ENCODE measurements at places on chromosomes 5 and 9. TPM values are rescaled to one million over a fixed set of nuclear protein-coding genes. Genes with fewer than 3 reads are reported as not detected.

DNA sequence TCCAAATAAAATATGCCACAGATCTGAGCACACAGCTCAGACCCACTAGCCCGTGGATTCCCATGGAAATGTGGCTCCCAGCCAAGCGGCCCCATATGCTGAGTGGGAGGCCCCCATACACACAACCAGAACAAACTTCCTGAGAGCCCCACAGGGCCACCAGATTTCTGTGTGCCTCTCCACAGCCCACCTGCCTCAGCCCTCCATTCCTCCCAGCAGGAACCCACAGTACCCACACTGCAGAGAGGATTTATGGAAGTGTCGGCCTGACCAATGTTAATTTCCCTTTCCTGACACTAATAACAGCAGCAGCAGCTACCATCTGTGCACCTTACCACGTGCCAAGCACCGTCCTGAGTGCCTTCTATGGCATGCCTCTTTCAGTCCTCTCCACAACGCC lies 99.3 kb upstream of the SPOCK1 start:
- DNase-seq = no peak
- no peaks in the 10 kb centered on the region for H3K36me3 ChIP-seq
- H3K27ac ChIP-seq = no peak overlapping the region
- peaks cover 8% of the 10 kb centered on the region for H3K27me3 ChIP-seq

DNA sequence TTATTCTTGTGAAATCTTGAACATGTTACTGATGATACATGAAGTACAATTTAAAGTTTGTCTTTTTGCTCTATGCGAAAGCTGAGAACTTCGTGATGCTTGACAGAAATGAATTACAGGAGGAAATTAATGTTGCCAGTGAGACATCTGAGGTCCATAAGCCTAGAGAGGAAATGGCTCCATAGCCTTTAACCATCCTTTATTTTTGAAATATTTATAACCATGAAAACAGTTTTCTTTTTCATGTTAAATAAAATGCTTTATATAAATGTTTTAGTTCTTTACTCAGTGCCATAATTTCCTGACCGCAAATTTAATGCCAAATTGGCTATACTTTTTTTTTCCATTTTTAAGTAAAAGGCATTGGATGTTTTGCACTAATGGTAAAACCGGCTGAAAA lies 29.1 kb downstream of the F2RL2 start:
- no peak overlapping the region for H3K27ac ChIP-seq
- no peaks in the 10 kb centered on the region for H3K27me3 ChIP-seq
- no peak overlapping the region for H3K4me3 ChIP-seq
- no peak for DNase-seq
- H3K4me1 ChIP-seq = no peaks in the 10 kb centered on the region

GRCh38 chr5:154409230-154409840 lies 36.5 kb upstream of the SAP30L start:
- H3K27me3 ChIP-seq = no peaks in the 10 kb centered on the region
- peaks cover 41% of the 10 kb centered on the region for H3K36me3 ChIP-seq
- no peak overlapping the region for H3K27ac ChIP-seq
- H3K4me1 ChIP-seq = peaks cover 4% of the 10 kb centered on the region
- H3K4me3 ChIP-seq = no peak overlapping the region

GRCh38 chr9:15310107-15310850 lies 3.3 kb upstream of the TTC39B start:
- no peak overlapping the region for H3K27ac ChIP-seq
- H3K4me3 ChIP-seq = no peak overlapping the region
- peaks cover 6% of the 10 kb centered on the region for H3K4me1 ChIP-seq
- H3K27me3 ChIP-seq = no peaks in the 10 kb centered on the region

DNA sequence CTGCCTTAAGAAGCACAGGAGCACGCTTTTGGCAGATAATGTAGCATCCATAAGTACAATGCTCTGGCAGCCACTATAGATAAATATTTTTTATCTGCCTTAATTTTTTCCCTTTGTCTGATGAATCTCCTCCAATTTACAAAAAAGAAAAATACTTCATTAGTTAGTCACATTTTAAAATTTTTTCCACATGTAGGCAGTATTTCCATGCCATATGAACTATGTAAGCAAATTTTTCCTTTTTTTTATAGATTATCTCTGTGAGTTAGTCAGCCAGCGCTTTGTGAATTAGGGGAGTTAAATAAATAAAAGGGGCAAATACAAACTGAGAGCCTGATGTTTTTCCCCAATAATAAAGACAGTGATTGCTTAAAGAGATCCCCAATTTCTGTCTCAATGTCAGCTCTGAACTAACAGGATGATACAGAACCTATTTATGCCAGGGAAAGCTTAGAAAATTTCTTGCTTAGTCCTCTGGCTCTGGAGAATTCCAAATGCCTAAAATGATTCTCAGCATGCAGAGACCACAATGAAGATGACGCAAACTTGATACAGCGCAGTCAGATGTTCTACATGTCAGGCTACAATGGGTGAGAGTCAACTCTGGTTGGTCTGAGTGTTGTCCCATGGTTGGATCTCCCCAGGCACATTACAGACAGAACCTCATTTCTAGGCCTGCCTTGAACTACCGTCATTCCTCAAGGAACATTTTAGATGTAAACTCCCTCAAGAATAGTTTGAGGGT lies 390.4 kb upstream of the CDH6 start:
- no peaks in the 10 kb centered on the region for H3K4me1 ChIP-seq
- no peak overlapping the region for H3K27ac ChIP-seq
- no peaks in the 10 kb centered on the region for H3K36me3 ChIP-seq
- no peaks in the 10 kb centered on the region for H3K27me3 ChIP-seq

DNA sequence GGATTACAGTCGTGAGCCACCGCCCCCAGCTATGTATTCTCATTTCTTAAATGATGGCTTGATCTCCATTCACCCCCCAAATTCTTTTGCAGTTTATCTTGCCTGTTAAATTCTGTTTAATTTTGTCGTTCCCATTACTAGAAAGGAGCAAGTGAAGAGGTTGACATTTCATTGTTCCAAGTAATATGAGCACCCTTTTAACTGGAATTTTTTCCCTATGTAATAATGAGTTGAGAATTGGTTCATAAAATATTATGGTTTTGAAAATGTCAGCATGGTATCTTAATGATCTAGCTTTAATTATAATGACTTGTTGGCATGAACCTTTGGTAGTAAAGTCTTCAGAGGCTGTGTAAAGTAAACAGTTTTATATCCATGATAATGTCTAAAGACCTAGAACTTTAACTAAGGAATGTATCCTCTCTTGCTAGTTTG lies 37.4 kb downstream of the F2RL2 start:
- no peak overlapping the region for H3K27ac ChIP-seq
- no peak overlapping the region for H3K4me3 ChIP-seq
- no peaks in the 10 kb centered on the region for H3K4me1 ChIP-seq
- no peaks in the 10 kb centered on the region for H3K27me3 ChIP-seq
- no peaks in the 10 kb centered on the region for H3K36me3 ChIP-seq

- no peak overlapping the region for H3K4me3 ChIP-seq
- no peaks in the 10 kb centered on the region for H3K36me3 ChIP-seq
- H3K27me3 ChIP-seq = no peaks in the 10 kb centered on the region
- H3K4me1 ChIP-seq = peaks cover 34% of the 10 kb centered on the region
Measured at GRCh38 chr5:119274767-119275130, 81.1 kb upstream of the TNFAIP8 start.

GRCh38 chr9:112041536-112042243 lies 133.4 kb downstream of the SUSD1 start:
- no peaks in the 10 kb centered on the region for H3K27me3 ChIP-seq
- no peak overlapping the region for H3K27ac ChIP-seq
- H3K4me1 ChIP-seq = no peaks in the 10 kb centered on the region
- H3K4me3 ChIP-seq = no peak overlapping the region
- DNase-seq = no peak

- no peak overlapping the region for H3K27ac ChIP-seq
- DNase-seq = no peak
- no peaks in the 10 kb centered on the region for H3K36me3 ChIP-seq
- no peaks in the 10 kb centered on the region for H3K27me3 ChIP-seq
- H3K4me1 ChIP-seq = no peaks in the 10 kb centered on the region
Measured at GRCh38 chr5:74850789-74851425, 15.3 kb downstream of the FAM169A start.

DNA sequence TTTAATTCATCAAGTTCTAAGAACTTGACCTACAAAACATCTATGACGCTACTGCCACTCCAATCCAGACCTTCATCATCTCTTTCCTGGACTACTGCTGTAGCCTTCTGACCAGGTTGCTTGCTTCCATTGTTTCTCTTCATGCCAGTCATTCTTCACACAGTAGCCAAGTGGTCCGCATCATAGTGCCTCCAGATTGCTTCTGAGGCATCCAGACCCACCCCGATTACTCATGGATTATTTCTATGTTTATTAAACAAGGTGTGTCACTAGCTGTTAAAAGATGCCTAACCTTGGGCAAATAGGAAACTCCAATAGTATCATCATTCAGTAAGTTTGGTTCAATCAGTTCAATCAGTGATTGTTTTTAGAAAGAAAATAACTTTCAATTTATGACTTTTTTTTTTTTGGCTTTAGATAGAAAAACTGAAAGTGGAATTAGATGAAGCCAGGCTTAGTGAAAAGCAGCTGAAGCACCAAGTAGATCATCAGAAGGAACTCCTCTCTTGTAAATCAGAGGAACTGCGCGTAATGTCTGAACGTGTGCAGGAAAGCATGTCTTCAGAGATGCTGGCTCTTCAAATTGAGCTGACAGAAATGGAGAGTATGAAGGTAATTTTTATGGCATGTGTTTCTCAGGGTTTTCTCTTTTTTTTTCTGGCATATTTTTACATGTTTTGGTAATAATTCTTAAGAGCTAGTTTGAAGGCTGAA lies 9.5 kb downstream of the SPDL1 start:
- DNase-seq = no peak
- no peak overlapping the region for H3K27ac ChIP-seq
- peaks cover 73% of the 10 kb centered on the region for H3K36me3 ChIP-seq
- H3K4me3 ChIP-seq = no peak overlapping the region
- no peaks in the 10 kb centered on the region for H3K4me1 ChIP-seq

DNA sequence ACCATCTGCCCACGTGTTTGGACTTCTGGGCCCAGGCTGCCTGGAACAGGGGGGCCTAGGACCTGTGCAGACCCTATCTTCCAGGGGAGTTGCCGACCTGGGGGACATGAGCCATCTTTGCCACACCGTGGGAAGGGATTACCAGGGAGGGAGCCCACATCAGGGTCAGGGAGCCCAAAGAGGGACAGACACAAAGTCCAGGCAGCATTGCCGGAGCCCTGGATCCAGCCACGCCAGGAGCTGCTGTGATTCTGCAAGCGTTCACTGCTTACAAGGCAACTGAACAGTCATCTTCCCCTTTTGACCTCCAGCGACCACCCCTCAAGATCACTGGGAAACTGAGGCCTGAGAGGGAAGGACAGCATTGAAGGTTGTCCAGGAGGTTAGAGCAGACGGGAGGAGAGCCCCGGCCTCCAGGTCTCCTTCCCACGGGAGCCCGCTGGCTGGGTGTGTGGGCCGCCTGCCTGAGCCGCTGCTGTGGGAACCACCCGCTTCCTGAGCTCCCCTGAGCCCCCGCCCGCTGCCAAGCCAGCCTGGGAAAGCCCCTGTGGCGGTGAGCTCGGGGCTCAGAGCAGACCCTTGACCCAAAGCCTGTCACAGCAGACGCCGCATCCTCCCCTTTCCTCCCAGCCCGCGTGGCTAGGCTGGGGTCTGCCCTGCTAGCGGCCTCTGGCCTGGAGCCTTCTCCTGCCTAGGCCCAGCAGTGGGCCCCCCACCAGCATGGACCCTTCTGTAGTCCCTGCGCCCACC lies 17.1 kb upstream of the NOTCH1 start:
- H3K27me3 ChIP-seq = no peaks in the 10 kb centered on the region
- DNase-seq = no peak
- H3K27ac ChIP-seq = no peak overlapping the region
- H3K36me3 ChIP-seq = no peaks in the 10 kb centered on the region
- H3K4me1 ChIP-seq = peaks cover 60% of the 10 kb centered on the region
- H3K4me3 ChIP-seq = no peak overlapping the region

DNA sequence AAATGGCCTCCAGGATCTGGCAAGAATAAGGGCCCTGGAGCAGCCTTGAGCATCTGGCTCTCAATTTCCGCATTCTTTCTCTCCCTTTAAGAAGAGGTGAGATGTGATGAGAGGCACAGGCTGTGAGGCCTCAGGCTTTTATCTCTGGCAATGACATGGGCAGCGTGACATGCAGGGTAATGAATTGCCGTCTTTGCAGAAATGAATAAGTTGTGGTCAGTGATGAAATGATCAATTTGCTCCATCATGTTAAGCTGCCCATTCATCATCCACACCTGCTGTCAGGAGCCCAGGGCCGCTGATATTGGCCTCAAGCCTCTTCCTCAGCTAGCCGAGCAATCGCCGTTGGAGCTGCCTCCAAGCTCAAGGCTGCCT lies 265.3 kb downstream of the TRIM32 start:
- H3K36me3 ChIP-seq = no peaks in the 10 kb centered on the region
- H3K4me3 ChIP-seq = no peak overlapping the region
- no peak for DNase-seq

- H3K4me3 ChIP-seq = no peak overlapping the region
- no peaks in the 10 kb centered on the region for H3K36me3 ChIP-seq
- peaks cover 20% of the 10 kb centered on the region for H3K4me1 ChIP-seq
- no peak for DNase-seq
Measured at GRCh38 chr5:72476721-72477120, 30.5 kb downstream of the ZNF366 start.

GRCh38 chr5:177477701-177478477 lies 4.5 kb upstream of the DBN1 start:
- peaks cover 24% of the 10 kb centered on the region for H3K4me1 ChIP-seq
- DNase-seq = no peak
- no peaks in the 10 kb centered on the region for H3K27me3 ChIP-seq
- no peaks in the 10 kb centered on the region for H3K36me3 ChIP-seq
- no peak overlapping the region for H3K27ac ChIP-seq

- H3K27me3 ChIP-seq = no peaks in the 10 kb centered on the region
- H3K4me3 ChIP-seq = no peak overlapping the region
- DNase-seq = no peak
- no peak overlapping the region for H3K27ac ChIP-seq
- no peaks in the 10 kb centered on the region for H3K4me1 ChIP-seq
Measured at GRCh38 chr5:54590824-54591223, 73.3 kb downstream of the SNX18 start.

NCS1 gene
- 5.7 TPM for total RNA-seq

PCDHGA6 gene
- 3.9 TPM for total RNA-seq

PRRC1 gene
- 50.8 TPM for total RNA-seq

PJA2 gene
- 93.9 TPM for total RNA-seq

RNF208 gene
- total RNA-seq = 6.7 TPM

SOHLH1 gene
- not detected for total RNA-seq

AGXT2 gene
- not detected for total RNA-seq

PCA3 gene
- not detected for total RNA-seq

All from upper lobe of right lung (tissue), 1 donor.